Activated naive CD4-positive, alpha-beta T cell (primary cell): ENCODE measurements at places on chromosomes 2 and 18.

- DNase-seq = no peak
These were observed 21.9 kb downstream of the PLEKHB2 start for GRCh38 chr2:131127076-131127475.

- DNase-seq = no peak
These were observed 1.7 kb upstream of the LDLRAD4 start for GRCh38 chr18:13216711-13217465.

- DNase-seq = no peak
These were observed 42.3 kb downstream of the TTC21B start for GRCh38 chr2:165911231-165911630.

DNA sequence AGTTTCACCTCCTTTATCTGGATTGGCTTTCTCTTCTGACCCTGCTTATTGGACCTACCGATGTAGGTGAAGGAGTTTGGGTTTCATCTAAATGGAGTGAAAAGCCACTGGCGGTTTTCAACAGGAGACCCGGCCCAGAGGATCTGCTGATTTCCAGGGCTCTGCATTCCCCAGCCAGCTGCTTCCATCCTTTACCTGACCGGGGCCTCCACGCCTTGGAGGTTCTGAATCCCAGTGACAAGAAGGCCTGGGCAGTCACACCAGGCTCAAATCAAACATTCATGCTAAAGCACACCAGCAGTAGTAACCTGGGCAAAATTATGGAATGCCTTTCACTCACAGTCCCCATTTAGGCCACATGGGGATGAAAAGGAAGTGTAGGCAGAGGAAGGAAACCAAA is 30.0 kb upstream of the RTTN start:
- no peak for DNase-seq

- no peak for DNase-seq
These were observed 28.3 kb downstream of the HS6ST1 start for GRCh38 chr2:128290356-128290755.

- DNase-seq = no peak
These were observed 13.3 kb upstream of the TCF7L1 start for GRCh38 chr2:85119900-85120299.

DNA sequence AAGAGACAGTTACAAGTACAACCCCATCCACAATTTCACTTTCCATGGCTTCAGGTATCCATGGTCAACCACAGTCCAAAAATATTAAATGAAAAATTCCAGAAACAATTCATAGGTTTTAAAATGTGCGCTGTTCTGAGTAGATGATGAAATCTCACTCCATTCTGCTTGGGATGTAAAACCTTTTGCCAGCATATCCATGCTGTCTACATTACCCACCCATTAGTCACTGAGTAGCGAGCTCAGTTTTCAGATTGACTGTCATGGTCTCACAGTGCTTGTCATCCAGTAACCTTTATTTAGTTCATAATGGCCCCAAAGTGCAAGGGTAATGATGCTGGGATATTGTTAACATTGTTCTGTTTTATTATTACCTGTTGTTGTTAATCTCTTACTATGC is 40.5 kb downstream of the SMAD4 start:
- DNase-seq = no peak

DNA sequence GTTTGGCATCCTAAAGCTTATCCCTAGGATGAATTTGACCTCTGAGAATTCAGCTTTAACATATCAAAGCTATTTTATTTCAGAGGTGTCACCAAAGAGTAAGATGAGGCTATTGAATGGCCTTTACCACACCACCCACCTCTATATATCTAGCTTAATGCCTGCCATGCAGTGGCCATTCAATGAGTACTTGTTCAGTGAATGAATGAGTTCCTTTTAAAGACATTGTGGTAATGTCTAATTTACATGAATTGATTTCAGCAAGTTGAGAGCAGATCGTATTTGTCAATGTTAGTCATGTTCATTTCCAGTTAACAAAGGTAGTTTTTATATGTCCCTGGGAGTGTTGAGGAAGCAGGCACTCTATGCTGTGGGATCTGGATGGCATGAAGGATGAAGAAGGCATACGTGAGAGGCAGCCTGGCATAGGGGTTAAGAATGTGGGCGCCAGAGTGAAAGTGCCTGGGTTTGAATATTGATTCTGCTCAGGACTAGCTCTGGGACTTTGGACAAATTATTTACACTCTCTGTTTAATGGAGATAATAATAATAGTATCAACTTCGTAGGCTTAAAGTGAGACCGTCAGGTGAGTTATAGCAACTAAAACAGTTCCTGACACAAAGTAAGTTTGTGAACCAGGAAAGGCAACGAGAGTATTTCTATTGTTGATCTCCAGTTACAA is 434.1 kb upstream of the CHST9 start:
- no peak for DNase-seq

DNA sequence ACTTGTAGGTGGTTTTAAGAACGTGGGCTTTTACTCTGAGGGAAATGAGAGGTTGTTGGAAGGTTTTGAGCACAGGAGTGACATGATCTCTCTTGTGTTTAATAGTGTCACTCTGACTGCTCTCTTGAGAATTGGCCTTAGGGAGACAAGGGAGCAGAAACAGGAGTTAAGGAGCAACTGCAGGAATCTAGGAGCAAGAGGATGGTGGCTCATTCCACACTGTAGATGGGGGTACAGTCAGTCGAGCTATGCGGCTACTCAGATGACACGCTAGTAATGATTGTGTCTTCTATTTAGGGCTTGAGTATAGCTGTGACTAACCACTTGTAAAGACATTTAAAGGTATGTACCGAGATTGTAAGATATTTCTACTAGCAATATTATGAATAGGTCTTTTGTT is 87.4 kb downstream of the RPRM start:
- DNase-seq = no peak

DNA sequence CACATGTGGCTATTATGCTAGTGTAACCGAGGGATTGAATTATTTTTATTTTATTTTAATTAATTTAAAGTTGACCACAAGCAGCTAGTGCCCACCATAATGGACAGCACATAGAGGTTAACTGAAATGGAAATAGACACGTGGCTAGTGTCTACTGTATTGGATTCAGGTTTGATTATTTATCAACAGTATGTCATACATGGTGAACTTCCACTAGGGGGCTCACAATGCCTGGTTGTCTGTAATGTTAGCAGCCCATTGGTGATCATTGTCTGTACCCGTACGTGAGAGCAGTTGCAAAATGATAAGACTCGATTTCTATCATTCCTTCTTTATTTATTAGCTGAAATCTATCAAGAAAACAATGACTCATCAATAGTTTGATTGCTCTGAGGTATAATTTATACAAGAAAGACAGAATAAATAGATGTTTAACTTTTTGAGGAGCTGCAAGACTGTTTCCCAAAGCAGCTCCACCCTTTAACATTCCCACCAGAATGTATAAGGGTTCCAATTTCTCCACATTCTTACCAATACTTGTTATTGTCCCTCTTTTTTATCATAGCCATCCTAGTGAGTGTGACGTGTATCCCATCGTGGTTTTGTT is 76.5 kb downstream of the CYBRD1 start:
- DNase-seq = peak; percentile 3

- no peak for DNase-seq
These were observed 357.0 kb downstream of the ERBB4 start for GRCh38 chr2:212181646-212182045.

GRCh38 chr2:169065422-169065821 is 3.9 kb upstream of the DHRS9 start:
- no peak for DNase-seq

- no peak for DNase-seq
These were observed 568.1 kb upstream of the LINC00305 start for GRCh38 chr18:64717026-64717425.
